ENCODE measurements at places on chromosomes 16 and 17. TPM values are rescaled to one million over a fixed set of nuclear protein-coding genes. Genes with fewer than 3 reads are reported as not detected.

DNA sequence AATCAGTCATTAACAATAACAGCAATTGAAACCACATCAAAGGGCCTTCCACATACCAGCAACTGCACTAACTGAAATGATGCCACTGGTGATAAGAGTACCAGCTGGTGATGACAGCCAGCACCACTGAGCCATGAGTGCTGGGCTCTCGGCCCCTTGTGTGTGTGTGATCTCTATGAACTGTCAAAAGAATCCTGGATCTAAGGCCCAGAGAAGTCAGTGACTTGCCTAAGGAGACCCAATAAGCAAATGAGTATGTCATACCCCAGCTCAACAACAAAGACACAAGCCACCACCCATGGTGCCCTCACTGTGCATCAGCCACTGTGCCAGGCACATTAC is 220.9 kb downstream of the ZNF423 start:
- no peak for DNase-seq
- H3K27ac ChIP-seq, result no peak overlapping the region
- no peak overlapping the region for H3K4me3 ChIP-seq
- H3K4me1 ChIP-seq, result peaks cover 14% of the 10 kb centered on the region
- no peaks in the 10 kb centered on the region for H3K27me3 ChIP-seq
- H3K36me3 ChIP-seq, result no peaks in the 10 kb centered on the region

DNA sequence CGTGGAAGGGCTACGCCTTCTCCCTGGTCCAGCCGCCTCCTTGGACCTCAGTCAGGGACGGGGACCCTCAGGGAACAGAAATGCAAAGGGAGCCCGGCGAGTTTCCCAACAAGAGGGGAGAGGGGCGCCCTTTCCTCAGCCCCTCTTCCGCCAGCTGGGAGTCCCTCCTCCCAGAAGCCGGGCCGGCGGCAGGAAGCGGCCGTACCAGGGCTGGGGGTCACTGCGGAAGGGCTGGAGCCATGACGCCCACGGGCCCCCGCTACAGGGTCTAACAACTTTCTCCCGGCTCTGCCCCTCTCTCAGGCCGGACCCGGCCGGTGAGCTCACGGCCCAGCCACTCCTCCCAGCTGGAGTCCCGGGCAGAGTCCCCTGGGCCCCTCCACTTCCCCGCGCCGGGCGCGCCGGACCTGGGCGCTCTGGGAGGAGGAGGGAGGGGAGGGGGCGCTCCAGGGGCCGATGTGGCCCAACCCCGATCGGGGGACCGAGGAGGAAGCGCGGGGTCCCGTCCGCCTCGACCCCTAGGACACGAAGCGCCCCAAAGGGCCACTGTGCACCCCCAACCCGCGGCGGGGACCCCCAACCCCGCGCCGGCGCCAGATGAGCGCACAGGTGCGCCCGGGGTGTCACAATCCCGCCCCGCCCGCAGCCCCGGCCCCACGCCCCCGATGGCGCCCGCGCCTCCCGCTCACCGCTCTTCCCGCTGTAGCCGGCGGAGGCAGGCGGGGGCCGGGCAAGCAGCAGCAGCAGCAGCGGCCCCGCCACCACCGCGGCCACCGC is 578 bp downstream of the PGAP6 start:
- no peaks in the 10 kb centered on the region for H3K27me3 ChIP-seq
- no peak overlapping the region for H3K4me3 ChIP-seq
- no peak for DNase-seq

The FBXO39 gene
- total RNA-seq, result not detected

- DNase-seq, result no peak
- no peak overlapping the region for H3K4me3 ChIP-seq
- H3K36me3 ChIP-seq, result no peaks in the 10 kb centered on the region
- H3K4me1 ChIP-seq, result peaks cover 14% of the 10 kb centered on the region
Measured at GRCh38 chr17:39619786-39620101, 7.0 kb upstream of the PPP1R1B start.

The MMP28 gene
- total RNA-seq, result 3.7 TPM

GRCh38 chr17:34822007-34822739 is 139.1 kb downstream of the CCT6B start:
- no peaks in the 10 kb centered on the region for H3K4me1 ChIP-seq
- no peak for DNase-seq
- no peak overlapping the region for H3K4me3 ChIP-seq
- no peaks in the 10 kb centered on the region for H3K27me3 ChIP-seq
- H3K36me3 ChIP-seq, result no peaks in the 10 kb centered on the region
- no peak overlapping the region for H3K27ac ChIP-seq

GRCh38 chr17:77475016-77475976 is 334.5 kb downstream of the SEC14L1 start:
- H3K4me3 ChIP-seq, result no peak overlapping the region
- H3K36me3 ChIP-seq, result no peaks in the 10 kb centered on the region
- peak overlapping the region; percentile 28 for H3K27ac ChIP-seq
- no peak for DNase-seq
- peaks cover 100% of the 10 kb centered on the region for H3K4me1 ChIP-seq

- no peaks in the 10 kb centered on the region for H3K27me3 ChIP-seq
- DNase-seq, result no peak
- H3K4me1 ChIP-seq, result peaks cover 26% of the 10 kb centered on the region
- H3K27ac ChIP-seq, result peak overlapping the region; percentile 8
Measured at GRCh38 chr16:53073022-53073421, 18.2 kb downstream of the CHD9 start.

The SLFN14 gene
- not detected for total RNA-seq

DNA sequence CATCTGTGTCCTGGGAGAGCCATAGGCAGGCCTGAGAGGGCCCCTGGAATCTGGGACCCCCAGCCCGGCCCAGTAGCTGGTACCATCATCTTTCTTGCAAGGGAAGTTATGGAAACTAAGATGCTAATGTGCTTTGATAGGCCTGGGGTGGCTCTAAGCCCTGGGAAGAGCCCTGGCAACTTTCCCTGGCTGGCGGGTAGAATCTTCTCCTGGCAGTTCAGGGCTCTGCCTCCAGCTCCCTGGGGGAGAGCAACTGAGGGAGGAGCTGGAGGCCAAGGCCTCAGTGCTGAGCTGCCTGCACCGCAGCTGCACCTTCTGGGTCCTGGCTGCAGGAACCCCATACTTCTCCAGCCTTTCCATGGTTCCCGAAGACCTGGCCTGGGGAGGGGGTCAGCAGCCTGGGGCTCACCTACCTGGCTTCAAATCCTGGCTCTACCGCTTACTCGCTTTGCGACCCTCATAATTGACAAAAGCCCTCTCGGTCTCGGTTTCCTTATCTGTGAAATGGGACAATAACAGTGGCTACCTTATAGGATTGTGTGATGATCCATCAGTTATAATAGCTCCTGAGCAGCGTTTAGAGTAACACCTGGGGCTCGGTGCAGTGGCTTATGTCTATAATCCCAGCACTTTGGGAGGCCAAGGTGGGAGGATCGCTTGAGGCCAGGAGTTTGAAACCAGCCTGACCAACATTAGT is 333.7 kb downstream of the SEC14L1 start:
- H3K27me3 ChIP-seq, result no peaks in the 10 kb centered on the region
- H3K27ac ChIP-seq, result peak overlapping the region; percentile 79
- peak; percentile 46 for DNase-seq
- no peak overlapping the region for H3K4me3 ChIP-seq
- no peaks in the 10 kb centered on the region for H3K36me3 ChIP-seq

GRCh38 chr16:20318006-20318405 is 9.3 kb downstream of the GP2 start:
- H3K36me3 ChIP-seq, result no peaks in the 10 kb centered on the region
- H3K4me1 ChIP-seq, result no peaks in the 10 kb centered on the region
- peaks cover 5% of the 10 kb centered on the region for H3K27me3 ChIP-seq
- H3K27ac ChIP-seq, result no peak overlapping the region
- H3K4me3 ChIP-seq, result no peak overlapping the region

DNA sequence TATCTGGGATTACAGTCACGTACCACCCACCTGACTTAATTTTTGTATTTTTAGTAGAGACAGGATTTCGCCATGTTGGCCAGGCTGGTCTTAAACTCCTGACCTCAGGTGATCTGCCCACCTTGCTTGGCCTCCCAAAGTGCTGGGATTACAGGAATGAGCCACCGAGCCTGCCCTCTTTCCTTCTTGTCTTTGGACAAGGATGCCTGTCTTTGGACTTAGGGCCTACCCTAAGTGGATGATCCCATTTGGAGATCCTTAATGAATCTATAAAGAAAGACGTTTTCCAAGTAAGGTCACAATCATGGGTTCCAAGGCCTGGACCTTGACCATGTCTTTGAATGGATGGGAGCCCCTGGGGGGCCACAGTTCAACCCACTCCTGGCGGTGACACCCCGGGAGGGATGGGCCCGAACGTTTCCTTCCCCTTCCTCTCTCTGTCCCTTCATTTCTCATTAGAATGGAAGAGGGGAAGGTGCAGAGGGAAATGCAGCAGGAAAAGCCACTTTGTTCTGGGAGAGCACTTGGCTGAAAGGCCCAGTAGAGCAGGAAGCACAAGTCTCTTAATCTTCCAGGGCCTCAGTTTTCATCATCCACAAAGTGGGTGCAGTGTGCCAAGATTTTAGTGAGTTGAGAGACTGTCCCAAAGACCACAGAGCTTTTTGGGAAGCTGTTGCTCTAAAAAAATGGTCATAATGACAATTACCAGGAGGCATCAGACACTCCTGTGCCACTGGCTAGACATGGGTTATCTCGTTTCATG is 353.3 kb downstream of the SEC14L1 start:
- no peak overlapping the region for H3K4me3 ChIP-seq
- peaks cover 17% of the 10 kb centered on the region for H3K4me1 ChIP-seq
- no peak overlapping the region for H3K27ac ChIP-seq
- H3K27me3 ChIP-seq, result no peaks in the 10 kb centered on the region
- no peak for DNase-seq

DNA sequence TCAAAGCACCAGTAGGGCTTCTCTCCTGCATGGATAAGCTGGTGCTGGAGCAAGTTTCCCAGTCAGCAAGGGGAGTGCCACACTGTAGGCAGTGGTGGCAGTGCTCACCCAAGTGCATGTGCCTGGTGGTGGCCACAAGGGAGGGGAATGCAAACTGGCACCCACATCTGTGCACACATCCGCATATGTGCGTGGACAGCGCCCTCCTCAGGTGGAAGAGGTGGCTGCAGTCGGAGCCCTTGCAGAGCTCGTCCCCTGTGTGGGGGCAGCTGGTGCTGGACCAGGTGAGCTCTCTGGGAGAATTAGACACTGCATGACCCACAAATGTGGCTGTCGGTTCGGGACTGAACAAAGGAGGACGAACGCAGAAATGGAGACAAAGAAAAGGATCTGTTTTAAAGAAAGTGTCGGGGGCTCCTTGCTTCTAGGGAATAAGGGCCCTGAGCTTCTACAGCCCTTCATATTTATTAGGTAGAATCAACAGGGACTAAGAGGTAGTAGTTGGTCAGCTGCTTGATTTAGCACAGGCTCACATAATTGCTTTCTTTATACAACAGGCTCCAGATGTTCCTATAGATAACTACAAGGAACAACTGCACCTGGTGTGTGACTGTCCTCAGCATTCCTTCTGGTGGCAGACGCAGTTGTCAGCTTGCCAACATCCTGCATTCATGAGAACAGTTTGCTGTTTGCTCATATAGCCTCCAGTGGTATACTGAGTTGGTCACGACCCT is 5.3 kb upstream of the ZNF689 start:
- DNase-seq, result peak; percentile 56
- no peaks in the 10 kb centered on the region for H3K27me3 ChIP-seq
- no peak overlapping the region for H3K27ac ChIP-seq
- no peak overlapping the region for H3K4me3 ChIP-seq
- no peaks in the 10 kb centered on the region for H3K4me1 ChIP-seq
- no peaks in the 10 kb centered on the region for H3K36me3 ChIP-seq

The ELMO3 gene
- total RNA-seq, result 2.6 TPM

GRCh38 chr17:43365356-43365755 is 33.4 kb upstream of the ARL4D start:
- H3K27me3 ChIP-seq, result no peaks in the 10 kb centered on the region
- no peak overlapping the region for H3K27ac ChIP-seq
- H3K4me3 ChIP-seq, result no peak overlapping the region
- H3K36me3 ChIP-seq, result no peaks in the 10 kb centered on the region

- H3K27me3 ChIP-seq, result no peaks in the 10 kb centered on the region
- no peak for DNase-seq
- no peak overlapping the region for H3K27ac ChIP-seq
- H3K4me3 ChIP-seq, result no peak overlapping the region
- peaks cover 1% of the 10 kb centered on the region for H3K4me1 ChIP-seq
Measured at GRCh38 chr16:25018972-25019617, 3.9 kb upstream of the ARHGAP17 start.

The HID1 gene
- total RNA-seq, result 10.7 TPM

DNA sequence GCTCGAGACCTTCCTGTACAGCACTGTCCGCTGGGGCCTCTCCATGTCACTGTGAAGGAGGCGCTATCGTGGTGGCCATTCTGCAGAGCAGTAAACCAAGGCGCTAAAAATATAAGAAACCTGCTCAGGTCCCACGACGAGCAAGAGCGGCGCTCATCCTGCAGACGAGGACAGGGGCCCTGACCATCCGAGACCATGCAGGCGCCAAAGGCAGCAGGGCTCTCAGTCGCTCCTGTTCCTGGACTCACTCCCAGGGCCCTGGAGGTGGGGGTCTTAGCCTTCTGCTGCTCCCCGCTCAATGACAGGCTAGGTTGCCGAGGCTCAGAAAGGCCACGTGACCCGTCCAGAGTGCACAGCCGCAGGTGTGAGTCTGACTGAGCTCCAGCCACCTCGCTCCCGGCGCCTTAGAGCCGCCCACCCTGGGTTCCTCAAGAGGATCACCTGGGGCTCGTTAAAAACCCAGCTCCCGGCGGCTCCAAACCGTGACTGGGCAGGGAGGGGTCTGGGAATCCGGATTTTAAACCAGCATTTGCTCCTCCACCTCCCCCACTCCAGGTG is 509 bp upstream of the ATP2C2 start:
- DNase-seq, result no peak
- H3K27me3 ChIP-seq, result peaks cover 26% of the 10 kb centered on the region
- H3K4me3 ChIP-seq, result no peak overlapping the region
- H3K36me3 ChIP-seq, result no peaks in the 10 kb centered on the region
- no peaks in the 10 kb centered on the region for H3K4me1 ChIP-seq

DNA sequence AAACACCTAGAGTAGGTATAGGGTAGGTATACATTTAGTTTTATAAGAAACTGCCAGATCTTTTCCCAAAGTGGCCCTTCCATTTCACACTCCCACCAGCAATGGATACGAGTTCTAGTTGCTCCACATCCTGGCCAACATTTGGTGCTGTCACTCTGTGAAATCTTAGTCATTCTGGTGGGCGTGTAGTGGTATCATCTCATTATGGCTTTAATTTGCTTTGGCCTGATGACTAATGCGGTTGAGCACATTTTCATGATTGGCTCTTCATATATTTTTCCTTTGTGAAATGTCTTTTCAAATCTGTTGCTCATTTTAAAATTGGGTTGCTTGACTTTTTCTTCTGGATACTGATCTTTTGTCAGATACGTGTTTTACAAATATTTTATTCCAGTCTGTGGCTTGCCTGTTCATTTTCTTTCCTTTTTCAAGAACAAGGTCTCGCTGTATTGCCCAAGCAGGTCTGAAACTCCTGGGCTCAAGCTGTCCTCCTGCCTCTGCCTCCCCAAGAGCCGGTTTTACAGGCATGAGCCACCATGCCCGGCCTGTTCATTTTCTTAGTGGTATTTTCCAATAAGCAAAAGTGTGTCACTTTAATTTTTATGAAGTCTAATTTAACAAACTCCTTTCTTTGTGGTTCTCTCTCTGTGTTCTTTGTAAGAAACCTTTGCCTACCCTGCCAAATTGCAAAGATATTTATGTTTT is 192.4 kb downstream of the SEC14L1 start:
- H3K4me3 ChIP-seq, result no peak overlapping the region
- DNase-seq, result no peak
- no peak overlapping the region for H3K27ac ChIP-seq
- no peaks in the 10 kb centered on the region for H3K27me3 ChIP-seq
- H3K4me1 ChIP-seq, result peaks cover 4% of the 10 kb centered on the region
- H3K36me3 ChIP-seq, result no peaks in the 10 kb centered on the region

Data from adrenal gland (tissue), 19 donors.